ENCODE measurements at places on chromosomes 2 and 18.
A peak's percentile ranks its signal among the peaks of the same experiment; 100 is the strongest.

DNA sequence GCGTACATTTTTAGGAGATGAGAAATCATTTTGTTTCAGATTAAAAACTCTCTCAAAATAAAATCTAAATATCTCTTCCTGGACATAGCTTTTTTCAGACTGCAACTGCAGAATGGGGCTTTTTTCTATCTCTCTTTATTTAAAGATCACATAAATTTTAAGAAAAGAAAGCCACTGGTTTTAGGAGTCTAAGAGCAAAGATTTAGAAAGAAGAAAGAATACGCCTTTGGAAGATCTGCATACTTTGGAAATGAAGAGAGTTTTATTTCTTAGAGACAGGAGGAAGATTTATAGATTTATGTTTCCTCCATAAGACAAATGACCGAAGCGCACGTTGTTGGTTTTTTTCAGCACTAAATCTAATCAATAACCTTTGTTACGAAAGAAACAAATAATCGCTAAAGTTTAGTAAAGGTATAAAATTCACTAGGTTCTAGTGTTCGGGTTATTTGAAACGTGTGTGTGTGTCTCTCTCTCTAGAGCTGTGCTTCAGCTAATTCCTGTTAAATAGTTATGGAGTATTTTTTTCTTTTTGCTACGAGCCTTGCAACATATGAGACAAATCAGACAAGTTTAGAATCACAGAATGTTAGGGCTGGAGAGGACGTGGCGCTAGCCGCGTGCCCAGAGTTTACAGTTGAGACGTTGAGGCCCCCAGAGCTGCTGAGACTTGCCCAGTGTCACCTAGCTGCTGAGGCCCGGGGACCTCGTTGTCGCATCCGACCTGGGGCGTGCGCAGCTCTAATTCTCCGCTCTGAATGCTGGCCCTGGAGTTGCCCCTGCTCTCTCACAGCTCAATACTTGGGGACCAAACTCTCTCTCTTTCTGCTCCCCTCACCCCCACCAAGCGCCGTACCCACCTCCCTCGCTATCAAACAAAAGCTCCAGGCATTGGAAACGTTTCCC is 69.9 kb downstream of the CTAGE1 start:
- DNase-seq, result no peak

DNA sequence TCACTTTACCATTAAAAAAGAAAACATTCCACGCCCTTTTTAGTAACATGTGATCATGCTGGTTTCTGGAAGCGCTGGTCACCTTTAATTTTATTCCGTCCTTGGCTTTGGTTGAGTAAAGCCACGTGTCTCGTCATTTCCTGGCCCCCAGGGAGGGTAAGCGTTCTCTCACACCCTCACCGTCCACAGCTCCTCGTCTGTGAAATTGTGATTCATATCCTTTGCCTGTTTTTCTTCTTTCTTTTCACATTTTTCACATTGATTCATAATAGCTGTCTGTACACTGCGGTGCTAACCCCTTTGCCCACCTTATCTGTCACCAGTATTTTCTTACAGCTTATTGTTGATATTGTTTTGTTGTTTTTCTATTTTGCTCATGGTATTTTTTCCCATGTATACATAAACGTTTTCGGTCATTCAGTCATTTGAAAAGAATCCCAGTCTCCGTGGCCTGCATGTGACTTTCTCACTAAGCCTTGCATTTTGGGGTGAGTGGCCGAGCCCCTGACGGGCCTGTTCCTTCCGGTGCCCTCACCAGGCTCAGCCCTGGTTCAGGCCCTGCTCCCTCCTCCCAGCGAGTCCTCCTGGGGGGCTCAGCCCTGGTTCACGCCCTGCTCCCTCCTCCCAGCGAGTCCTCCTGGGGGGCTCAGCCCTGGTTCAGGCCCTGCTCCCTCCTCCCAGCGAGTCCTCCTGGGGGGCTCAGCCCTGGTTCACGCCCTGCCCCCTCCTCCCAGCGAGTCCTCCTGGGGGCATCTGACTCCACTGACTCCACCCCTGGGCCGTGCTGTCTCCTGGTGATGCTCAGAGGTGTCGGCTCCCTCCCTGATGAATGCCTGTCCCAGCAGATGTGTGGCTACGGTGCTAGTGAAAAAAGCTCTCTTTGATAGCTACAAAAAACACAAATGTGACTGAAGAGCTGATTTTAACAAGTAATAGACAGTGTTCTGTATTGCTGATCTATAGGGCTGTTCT is 249.7 kb upstream of the PXDN start:
- no peak for DNase-seq

DNA sequence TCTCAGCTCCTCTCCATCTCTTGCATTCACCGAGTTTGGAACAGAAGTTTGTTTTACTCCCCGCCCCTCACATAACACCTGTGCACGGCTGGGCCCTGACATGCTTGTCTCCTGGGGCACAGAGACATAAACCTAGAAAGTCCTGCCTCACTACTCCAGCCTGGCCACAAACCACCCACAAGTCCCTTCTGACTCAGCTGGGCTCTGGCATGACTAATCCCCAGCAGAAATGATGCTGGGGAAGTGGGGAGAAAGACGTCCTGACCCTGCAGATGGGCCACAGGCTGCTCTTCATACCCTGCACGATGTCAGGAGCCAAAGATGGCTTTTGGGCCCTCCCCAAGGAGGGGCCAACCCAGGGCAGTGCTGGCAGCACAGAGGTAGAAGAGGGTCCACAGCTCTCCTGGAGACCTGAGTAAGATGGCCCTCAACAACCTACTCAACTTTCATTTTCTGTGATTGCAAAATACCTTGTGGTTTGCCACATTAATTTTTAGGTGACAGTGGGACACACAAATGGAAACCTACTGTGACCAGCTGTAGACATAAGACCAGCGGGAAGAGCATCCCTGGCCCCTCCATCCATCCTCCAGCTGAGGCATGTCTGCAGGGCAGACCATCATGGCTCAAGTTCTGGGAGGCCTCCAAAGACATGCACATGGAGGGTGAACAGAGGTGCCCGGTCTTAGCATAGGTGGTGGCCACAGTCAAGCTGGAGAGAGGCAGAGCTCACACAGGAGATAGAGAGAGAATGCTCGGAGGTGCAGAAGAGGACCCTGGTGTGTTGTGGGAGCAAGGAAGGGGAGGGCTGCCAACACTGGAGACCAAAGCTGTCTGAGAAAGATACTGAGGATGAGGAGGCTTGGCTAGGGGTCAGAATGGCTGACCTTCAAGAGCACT is 40.0 kb downstream of the DNMT3A start:
- peak; percentile 58 for DNase-seq

DNA sequence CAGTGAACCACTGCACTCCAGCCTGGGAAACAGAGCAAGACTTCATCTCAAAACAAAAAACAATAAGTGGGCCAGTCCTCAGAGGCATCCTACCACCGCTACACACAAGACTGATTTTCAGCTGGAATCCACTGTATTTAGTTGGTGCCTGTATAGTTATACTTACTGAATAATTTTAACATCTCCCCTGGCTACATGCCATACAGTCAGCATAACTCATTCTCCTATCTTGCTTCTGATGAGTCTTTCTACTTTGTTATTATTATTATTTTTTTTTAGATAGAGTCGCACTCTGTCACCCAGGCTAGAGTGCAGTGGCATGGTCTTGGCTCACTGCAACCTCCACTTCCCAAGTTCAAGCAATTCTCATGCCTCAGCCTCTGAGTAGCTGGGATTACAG is 19.9 kb upstream of the CAB39 start:
- no peak for DNase-seq

- DNase-seq, result no peak
These were observed 2.1 kb downstream of the TRPM8 start for GRCh38 chr2:233919319-233919718.

DNA sequence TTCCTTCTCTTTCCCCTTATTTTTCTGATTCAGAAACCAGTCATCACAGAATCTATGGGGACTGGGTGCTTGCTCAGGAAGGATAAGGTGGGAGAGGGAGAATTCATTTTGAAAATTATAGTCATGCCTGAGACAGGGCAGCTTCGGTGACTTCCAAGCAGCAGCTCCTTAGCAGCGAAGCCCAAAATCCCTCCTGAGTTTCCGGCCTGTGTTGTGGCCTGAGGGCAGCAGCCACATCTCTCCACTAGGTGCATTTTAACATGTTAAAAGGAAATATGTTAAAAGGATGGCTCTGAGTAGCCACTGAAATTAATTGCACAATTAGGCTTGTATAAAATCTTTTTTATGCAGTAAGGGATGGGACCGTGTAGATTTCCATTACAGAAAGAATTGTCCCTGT is 207.0 kb upstream of the RAB12 start:
- no peak for DNase-seq

DNA sequence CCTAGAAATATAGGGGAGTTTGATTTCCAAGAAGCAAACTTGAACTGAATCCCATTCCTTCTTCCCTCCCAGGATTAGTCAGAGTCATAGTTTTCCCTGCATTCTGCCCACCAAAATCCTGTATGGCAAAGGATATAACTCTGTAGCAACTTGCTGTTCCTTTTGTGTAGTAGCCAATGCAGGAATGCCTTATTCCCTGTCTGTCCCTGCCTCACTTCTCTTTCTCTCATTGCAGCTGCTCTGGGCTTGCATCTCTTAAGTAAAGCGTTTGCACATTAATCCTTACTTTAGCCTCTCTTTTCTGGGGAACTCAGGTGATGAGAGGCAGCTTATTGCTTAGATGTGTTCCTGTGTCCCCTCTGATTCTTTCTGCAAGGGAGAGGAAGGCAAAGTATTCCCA is 333.1 kb upstream of the VWC2L start:
- no peak for DNase-seq

GRCh38 chr2:37349231-37349860 is 4.9 kb downstream of the QPCT start:
- no peak for DNase-seq

- DNase-seq, result no peak
These were observed 223.1 kb upstream of the SIX3 start for GRCh38 chr2:44718431-44718830.

DNA sequence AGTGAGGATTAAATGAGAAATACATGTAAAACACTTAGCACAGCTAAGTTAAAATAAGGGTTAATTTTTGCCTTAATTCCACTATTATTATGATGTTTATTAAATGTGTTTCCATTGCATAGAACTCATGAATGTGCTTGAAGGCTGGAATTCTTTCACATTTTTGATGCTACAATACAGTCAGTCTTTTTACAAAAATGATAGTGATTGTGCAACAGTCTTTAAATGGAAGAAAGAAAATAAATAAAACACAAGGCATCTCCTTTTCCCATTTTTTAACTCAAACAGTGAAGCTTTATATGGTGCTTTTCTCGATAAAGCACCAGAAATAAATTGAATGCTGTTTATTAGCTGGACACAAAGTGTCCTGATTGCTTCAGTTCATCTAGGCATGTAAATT is 123.9 kb downstream of the MAP2 start:
- no peak for DNase-seq

- no peak for DNase-seq
These were observed 108.9 kb downstream of the INSIG2 start for GRCh38 chr2:118197011-118197675.

DNA sequence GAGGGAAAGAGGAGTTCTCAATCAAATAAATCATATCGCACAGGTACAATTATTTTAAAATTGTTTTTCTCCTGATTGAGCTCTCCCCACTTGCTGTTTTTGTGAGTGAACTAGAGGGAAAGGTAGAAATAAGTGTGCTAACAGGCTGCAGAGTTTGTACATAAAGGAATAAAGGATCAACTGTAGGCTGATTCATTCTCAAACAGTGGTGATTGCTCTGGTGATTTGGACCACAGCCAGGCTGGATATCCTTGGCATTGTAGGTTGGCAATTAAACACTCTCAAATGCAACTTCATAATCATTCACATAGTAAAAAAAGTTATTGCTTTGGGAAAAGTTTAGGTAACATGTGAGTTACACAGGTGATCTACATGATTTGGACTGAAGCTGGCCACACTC is 29.8 kb downstream of the LRP1B start:
- DNase-seq, result no peak

DNA sequence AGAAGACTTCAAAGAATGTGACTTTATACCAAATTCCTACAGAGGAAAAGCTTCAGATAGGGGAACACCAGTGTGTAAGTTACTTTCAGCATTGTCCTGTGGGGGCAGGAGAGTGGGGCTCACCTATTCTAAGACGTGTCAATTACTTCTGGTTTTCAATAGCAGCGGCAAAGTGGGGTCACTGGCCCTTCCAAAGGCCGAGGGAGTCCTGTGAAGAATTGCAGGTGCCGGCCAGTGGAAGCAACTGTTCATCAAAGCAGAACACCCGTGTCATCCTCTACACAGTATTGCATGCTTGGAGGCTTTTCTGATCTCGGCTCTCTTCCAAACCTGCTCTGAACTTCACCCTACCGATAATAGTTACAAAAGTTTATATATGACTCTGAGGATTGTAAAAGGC is 1176.5 kb upstream of the TMEFF2 start:
- DNase-seq, result no peak

DNA sequence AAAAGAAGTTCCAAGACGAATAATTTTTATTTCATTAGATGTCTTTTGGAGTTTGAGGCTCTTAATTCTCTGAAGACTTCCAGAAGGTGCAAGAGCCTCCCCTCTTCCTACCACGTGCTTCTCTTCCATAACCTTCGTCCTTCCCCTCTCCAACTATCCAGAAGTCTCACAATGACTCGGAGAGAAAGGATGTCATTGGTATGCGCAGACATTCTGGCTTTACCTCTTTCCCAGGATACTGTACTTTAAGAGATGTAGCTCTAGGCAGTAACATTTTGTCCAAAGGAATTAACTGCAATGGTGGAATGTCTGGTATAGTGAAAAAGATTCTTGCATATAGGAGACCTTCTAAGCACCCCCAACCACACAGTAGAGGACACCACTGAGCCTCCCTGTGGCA is 249.0 kb upstream of the OSR1 start:
- DNase-seq, result no peak

- no peak for DNase-seq
These were observed 66.4 kb downstream of the TSHZ1 start for GRCh38 chr18:75276818-75277609.

GRCh38 chr2:59077981-59078531 is 836.9 kb upstream of the FANCL start:
- no peak for DNase-seq

- DNase-seq, result no peak
These were observed 3.4 kb downstream of the COLEC11 start for GRCh38 chr2:3598197-3598910.

Measured in stimulated activated CD8-positive, alpha-beta memory T cell treated with anti-CD3 and anti-CD28 coated beads, Interleukin-15, amount 100 ng/mL, for 4 hours (primary cell).